BJ (cell line): ENCODE measurements at places on chromosomes 3 and 15.

DNA sequence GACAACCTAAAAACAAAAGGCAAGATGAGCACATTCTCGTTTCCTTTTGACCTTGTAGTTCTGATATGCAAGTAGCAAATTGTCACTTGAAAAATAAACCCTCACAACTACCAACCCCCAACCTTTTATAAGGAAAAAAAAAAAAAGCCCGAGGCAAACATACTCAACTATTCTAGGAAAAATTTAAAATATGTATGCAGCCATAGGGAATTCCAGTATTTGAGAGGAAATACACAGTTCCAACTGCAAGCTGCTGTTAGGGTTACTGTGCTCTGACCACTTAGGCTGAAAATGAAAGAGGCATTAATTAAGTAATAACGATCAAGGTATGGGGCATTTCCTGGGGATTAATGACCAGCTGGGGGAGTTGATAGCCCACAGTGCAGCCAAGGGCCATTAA is 281.9 kb upstream of the DPH6 start:
- no peak for DNase-seq

GRCh38 chr15:62120776-62121175 is 44.3 kb downstream of the C2CD4B start:
- no peak for DNase-seq

DNA sequence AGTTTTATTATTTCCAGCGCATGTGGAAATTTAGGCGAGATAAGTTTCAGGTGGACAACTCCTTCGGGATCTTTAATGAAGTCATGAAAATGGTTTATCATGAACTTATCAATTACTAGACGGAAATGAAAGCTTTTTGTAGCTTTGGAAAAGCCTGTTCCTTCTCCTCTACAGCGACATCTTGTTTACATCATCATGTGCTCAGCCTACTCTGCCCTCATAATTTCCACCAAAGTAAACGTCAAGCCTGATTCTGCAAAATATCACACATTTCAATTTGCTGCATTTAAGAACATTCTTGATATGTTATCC is 64.3 kb upstream of the CGNL1 start:
- no peak for DNase-seq

DNA sequence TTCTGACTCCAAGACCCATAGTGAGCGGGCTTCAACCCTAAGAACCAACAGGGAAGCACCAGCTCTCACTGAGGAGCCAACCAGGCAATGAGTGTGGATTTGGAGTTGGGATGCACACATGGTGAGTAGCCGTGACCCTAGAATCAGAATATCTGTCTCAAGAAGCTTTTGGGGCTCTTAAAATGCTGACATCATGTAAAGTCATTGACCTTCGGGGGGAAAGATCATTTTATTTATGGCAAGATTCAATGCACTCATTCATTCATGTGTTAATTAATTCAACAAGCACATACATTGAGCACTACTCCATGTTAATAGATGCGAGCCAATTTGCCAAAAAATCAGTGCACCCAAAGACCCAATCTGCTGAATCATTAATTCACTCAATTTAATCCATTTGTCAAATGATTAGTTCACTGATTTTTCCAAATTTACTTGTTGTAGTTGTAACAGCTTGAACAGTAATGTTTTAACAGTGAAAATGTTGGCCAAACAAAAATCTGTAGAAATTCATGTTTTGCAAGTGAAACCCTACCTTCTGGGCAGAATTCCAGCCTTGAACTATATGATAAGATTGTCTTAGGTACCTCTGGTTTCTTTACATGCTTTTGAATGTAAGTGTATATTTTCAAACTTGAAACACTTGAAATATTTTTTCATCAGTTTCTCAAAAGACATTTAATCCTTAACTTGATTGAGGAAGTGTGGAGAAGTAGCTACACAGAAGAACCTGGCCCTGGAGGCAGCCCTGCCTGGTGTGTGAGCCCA is 29.8 kb upstream of the LACTB start:
- no peak for DNase-seq

GRCh38 chr3:187935623-187936156 is 190.4 kb upstream of the BCL6 start:
- DNase-seq = no peak

GRCh38 chr3:108062051-108062450 is 28.8 kb downstream of the CD47 start:
- no peak for DNase-seq

- DNase-seq = no peak
Measured at GRCh38 chr3:97530691-97531090, 233.9 kb upstream of the ARL6 start.

GRCh38 chr15:78991476-78991875 is 46.6 kb upstream of the CTSH start:
- no peak for DNase-seq

DNA sequence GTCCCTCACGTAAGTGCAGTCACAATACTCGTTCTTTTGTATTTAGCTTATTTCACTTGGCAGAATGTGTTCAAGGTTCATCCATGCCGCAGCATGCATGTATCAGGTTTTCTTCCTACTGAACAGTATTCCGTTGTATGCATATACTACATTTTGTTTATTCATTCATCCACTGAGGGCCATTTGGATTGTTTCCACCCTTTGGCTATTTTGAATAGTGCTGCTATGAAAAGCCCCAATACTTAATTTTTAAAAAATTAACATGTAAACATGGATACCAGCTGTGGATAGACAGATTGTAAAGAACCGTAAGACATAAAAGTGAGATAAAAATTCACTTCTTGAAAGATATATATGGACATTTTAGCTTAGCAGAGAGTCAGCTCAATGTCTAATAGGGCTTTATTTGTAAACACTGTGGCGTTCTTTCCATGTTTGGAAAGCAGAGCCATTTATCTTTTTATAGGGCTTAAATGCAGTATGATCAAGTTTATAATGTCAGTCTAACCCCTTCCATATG is 115.9 kb downstream of the VPS8 start:
- no peak for DNase-seq

DNA sequence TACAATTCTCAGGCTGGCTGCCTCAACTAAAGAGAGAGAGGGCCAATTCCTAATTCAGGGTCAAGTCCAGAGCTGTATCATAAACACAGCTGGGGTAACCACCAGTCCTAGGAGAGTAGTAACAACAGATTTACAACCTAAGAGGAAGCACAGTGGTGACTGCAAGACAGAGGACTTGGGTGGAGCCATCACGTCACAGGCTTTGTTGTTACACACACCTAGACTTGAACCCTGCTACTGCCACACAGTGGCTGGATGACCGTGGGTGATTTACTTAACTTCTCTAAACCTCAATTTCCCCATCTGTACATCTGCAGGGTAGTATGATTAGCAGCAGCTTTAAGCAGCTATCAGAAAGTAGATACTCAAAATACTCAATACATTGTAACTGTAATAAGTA is 78.6 kb downstream of the MYLK start:
- no peak for DNase-seq

GRCh38 chr3:109897734-109898133 is 560.4 kb upstream of the DPPA4 start:
- no peak for DNase-seq

DNA sequence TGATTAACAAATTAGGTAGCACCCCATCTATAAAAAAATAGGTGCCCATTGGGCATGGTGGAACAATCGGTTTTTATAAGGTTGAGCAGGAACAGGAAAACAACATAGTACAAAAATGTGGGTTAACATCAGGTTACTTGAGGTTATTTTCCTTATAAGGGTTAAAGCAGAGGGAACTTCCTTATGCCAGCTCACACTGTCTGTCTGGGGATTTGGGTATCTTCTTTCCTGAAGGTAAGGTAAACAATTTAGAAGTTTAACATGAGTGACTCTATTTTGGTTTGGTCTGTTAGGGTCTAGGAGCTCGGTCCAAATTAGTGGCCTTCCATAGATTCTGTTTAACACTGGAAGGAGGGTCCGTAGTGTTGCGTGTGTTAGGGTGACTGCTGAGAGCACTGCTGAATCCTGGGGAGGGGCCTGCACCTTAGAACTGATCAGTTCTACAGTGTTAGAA is 14.7 kb downstream of the CHD2 start:
- DNase-seq = no peak

GRCh38 chr3:143363276-143363675 is 243.7 kb downstream of the CHST2 start:
- no peak for DNase-seq

- DNase-seq = no peak
Measured at GRCh38 chr15:38600236-38600635, 35.6 kb upstream of the RASGRP1 start.

DNA sequence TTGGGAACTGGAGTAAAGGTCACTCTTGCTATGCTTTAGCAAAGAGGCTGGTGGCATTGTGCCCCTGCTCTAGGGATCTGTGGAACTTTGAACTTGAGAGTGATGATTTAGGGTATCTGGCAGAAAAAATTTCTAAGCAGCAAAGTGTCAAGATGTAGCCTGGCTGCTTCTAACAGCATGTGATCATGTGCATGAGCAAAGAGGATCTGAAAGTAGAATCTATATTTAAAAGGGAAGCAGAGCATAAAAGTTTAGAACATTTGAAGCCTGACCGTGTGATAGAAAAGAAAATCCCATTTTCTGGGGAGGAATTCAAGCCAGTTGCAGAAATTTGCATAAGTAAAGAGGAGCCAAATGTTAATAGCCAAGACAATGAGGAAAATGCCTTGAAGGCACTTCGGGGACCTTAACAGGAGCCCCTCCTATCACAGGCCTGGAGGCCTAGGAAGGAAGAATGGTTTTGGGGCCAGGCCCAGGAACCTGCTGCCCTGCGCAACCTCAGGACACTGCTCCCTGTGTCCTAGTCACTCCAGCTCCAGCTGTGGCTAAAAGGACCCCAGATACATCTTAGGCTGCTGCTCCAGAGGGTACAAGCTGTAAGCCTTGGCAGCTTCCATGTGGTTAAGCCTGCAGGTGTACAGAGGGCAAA is 212.2 kb upstream of the LINGO1 start:
- DNase-seq = no peak

- DNase-seq = no peak
Measured at GRCh38 chr3:69542089-69542804, 156.4 kb upstream of the FRMD4B start.

DNA sequence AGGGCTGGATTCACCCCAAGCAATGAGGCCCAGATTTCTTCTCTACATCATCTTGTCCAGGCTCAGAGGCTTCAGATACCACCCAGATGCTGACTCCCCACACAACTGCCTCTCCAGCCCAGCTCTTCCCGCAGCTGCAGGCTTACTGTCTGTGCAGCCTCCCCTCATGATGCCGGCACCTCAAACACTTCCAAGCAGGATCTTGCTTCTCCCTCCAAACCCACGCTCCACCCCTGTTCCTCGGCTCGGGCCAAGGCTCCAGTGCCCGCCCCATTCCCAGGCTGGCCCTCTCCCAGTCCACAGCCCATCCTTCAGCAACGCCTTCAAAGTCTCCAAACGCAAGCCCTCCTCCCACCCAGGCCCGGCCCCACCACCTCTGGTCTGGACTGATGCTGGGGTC is 159.2 kb upstream of the LINGO1 start:
- no peak for DNase-seq

GRCh38 chr3:152760024-152760563 is 74.8 kb upstream of the P2RY1 start:
- DNase-seq = no peak

DNA sequence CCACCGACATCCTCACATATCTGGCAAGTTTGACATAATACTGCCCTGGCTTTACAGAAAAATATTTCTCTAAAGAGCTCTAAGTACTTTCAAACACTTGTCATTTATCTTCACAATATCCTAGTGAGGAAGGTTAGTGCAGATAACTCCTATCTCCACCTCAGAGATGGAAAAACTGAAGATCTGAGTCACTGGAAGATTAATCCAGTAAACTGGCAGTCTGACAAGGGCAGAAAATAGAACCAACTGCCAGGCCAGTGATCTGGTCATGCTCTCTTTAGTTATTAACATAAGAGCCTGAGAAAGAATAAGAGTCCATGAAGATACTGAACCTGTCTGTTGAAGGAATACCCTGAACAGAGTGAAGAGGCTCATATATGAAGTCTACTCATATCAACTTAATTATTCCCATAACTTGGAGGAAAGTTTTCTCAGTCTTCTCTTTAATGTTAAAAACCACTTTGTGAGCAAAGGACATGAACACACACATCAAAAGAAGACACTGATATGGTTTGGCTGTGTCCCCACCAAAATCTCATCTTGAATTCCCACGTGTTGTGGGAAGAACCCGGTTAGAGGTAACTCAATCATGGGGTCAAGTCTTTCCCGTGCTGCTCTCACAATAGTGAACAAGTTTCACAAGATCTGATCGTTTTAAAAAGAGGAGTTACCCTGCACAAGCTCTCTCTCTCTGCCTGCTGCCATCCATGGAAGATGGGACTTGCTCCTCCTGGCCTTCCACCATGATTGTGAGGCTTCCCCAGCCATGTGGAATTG is 61.4 kb downstream of the GOLIM4 start:
- DNase-seq = no peak

DNA sequence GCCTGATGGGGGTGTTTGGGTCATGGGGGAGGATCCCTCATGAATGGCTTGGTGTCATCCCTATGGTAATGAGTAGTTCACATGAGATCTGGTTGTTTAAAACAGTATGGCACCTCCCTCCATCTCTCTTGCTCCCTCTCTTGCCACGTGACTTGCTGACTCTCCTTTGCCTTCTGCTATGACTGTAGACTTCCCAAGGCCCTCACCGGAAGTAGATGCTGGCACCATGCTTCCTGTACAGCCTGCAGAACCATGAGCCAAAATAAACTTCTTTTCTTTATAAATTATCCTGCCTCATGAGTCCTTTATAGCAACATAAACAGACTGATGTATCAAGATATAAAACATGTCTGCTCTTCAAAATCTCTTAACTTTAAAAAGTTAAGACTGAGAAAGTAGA is 96.1 kb downstream of the TFDP2 start:
- no peak for DNase-seq

- no peak for DNase-seq
Measured at GRCh38 chr3:82030916-82031315, 269.5 kb upstream of the GBE1 start.

GRCh38 chr3:157120071-157120892 is 39.7 kb downstream of the CCNL1 start:
- DNase-seq = no peak

DNA sequence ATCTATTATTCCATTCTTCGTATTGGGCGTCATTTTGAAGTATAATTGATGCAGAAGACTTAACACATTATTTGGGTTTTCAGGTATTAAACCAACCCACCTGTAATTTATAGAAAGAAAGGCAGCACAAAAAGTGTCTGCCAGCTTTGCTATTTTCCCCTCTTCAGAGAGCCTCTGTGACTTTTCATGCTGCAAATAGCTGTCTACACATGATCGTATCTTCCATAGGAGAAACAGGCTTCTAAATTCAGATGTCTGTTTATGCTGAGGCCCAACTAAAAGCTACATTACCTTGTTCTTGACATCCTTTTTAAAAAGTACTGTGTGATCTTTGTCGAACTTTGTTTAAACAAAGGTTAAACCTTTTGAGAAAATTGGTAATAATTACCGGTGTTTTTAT is 5.0 kb downstream of the ACKR2 start:
- no peak for DNase-seq
